ENCODE measurements at places on chromosomes 12 and 14. TPM values are rescaled to one million over a fixed set of nuclear protein-coding genes. Genes with fewer than 3 reads are reported as not detected.
A peak's percentile ranks its signal among the peaks of the same experiment; 100 is the strongest.

DNA sequence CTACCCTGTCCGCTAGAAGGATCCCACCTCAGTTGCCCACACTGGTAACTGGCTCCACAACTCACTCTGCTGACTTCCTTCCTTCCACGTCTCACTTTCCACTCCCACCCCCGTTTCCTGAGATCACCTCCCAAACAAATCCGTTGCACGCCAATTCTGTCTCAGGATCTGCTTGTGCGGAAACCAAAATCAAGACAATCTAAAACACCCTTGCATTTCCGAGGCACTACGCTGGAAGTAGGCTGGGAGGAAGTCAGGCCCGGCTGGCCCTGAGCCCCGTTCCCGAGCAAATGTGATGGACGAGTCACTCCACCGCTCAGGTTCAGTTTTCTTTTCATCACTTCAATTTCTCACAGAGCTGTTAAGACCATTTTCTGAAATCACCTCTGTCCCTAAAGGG, 23.1 kb downstream of the ABCB9 start:
- H3K4me3 ChIP-seq = no peak overlapping the region
- H3K27me3 ChIP-seq = no peaks in the 10 kb centered on the region
- no peaks in the 10 kb centered on the region for H3K4me1 ChIP-seq
- H3K27ac ChIP-seq = no peak overlapping the region
- DNase-seq = no peak
- no peaks in the 10 kb centered on the region for H3K36me3 ChIP-seq

DNA sequence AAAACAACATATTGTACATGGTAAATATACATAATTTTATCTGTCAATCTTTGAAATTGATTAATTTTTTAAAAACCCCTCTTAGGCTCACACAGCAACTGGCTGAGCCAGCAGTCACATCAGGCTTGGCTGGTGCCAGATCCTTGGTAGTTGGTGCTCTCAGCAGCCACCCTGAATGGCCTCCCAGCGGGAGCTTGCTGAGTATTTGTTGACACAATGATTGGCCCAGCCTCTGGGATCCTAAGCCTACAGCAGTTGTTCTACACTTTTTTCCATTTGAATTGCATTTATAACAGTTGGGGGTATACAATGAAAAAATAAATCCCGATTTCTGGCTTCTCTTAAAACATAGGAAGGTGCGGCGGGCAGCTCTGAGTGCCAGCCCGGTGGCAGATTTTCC, 11.1 kb downstream of the PRKAB1 start:
- peaks cover 18% of the 10 kb centered on the region for H3K4me1 ChIP-seq
- peaks cover 72% of the 10 kb centered on the region for H3K36me3 ChIP-seq
- DNase-seq = no peak
- H3K27me3 ChIP-seq = no peaks in the 10 kb centered on the region

GRCh38 chr12:93572712-93573551, 457 bp downstream of the SOCS2 start:
- H3K4me1 ChIP-seq = peaks cover 40% of the 10 kb centered on the region
- peak overlapping the region; percentile 73 for H3K4me3 ChIP-seq
- peaks cover 31% of the 10 kb centered on the region for H3K27me3 ChIP-seq
- H3K36me3 ChIP-seq = peaks cover 15% of the 10 kb centered on the region
- peak overlapping the region; percentile 97 for H3K27ac ChIP-seq

- peaks cover 3% of the 10 kb centered on the region for H3K36me3 ChIP-seq
- no peak for DNase-seq
- H3K27me3 ChIP-seq = no peaks in the 10 kb centered on the region
- H3K4me1 ChIP-seq = no peaks in the 10 kb centered on the region
Measured at GRCh38 chr12:1463073-1463905, 131.1 kb downstream of the FBXL14 start.

- no peaks in the 10 kb centered on the region for H3K36me3 ChIP-seq
- no peaks in the 10 kb centered on the region for H3K4me1 ChIP-seq
- DNase-seq = no peak
- H3K27me3 ChIP-seq = no peaks in the 10 kb centered on the region
- H3K4me3 ChIP-seq = no peak overlapping the region
Measured at GRCh38 chr14:37045340-37046061, 126.9 kb downstream of the SLC25A21 start.

GRCh38 chr12:116863275-116863767, 17.9 kb downstream of the HRK start:
- peaks cover 14% of the 10 kb centered on the region for H3K4me1 ChIP-seq
- no peaks in the 10 kb centered on the region for H3K36me3 ChIP-seq
- H3K27ac ChIP-seq = no peak overlapping the region
- peak; percentile 79 for DNase-seq

- DNase-seq = no peak
- H3K27me3 ChIP-seq = no peaks in the 10 kb centered on the region
- H3K36me3 ChIP-seq = no peaks in the 10 kb centered on the region
- H3K4me3 ChIP-seq = no peak overlapping the region
- 0 out of 2 replicates have a peak overlapping the region, but pooled peaks have one; percentile 11 for H3K27ac ChIP-seq
Measured at GRCh38 chr12:23767834-23768233, 181.6 kb downstream of the SOX5 start.

DNA sequence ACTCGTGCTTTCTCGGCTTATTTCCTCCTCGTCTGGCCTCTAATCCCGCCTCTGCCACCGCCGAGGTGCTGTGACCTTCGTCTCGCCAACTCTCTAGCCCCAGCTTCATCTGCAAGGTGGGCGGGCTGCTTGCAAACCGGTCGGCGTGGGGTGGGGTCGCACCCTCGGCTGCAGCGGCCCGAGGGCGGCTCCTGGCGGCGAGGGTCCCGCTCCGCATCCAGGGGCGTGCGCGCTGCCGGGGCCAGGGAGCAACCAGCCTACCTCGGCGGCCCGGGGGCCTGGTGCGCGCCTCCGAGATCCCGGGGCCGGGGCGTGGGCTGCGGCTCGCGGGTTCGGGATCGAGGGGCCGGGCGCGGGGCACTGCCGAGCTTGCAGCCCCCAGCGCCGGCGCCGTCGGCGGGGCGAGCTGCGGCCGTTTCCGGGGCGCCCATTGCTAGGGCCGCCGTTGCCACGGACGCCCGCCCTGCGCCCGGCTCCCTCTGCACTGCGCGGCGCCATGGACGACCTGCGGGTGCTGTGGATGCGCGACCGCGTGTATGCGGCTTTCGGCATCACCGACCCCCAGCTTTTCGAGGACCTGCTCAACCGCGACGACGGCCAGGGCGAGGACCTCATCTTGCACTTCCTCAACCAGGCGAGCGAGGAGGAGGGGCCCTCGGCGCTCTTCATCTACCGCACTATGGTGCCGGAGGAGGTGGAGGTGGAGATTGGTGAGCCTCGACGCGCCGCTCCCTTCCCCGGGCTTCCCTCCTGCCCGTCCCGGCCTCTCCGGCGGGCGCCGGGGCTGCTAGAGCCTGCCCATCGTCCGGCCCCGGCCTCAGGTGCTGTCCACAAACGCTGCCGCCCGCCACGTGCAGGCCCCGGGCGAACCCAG, at the start of gene DNAH10:
Gene DNAH10, plus strand, starts transcription at position 461 of the 874 bp plus-strand sequence. Its CDS starts 36 bp downstream, at position 497.
- H3K27me3 ChIP-seq = peaks cover 17% of the 10 kb centered on the region
- peaks cover 13% of the 10 kb centered on the region for H3K4me1 ChIP-seq
- peak within 1 kb of the TSS; percentile 80 for H3K4me3 ChIP-seq

The NOS1 gene
- 4.5 TPM for total RNA-seq

The LAG3 gene
- 2.6 TPM for total RNA-seq

The BIN2 gene
- total RNA-seq = 0.20 TPM

The CLEC2D gene
- 7.1 TPM for total RNA-seq

The DAO gene
- 0.17 TPM for total RNA-seq
